COR-L47 (cell line): ENCODE measurements at places on chromosomes 11 and 22.
A peak's percentile ranks its signal among the peaks of the same experiment; 100 is the strongest.

DNA sequence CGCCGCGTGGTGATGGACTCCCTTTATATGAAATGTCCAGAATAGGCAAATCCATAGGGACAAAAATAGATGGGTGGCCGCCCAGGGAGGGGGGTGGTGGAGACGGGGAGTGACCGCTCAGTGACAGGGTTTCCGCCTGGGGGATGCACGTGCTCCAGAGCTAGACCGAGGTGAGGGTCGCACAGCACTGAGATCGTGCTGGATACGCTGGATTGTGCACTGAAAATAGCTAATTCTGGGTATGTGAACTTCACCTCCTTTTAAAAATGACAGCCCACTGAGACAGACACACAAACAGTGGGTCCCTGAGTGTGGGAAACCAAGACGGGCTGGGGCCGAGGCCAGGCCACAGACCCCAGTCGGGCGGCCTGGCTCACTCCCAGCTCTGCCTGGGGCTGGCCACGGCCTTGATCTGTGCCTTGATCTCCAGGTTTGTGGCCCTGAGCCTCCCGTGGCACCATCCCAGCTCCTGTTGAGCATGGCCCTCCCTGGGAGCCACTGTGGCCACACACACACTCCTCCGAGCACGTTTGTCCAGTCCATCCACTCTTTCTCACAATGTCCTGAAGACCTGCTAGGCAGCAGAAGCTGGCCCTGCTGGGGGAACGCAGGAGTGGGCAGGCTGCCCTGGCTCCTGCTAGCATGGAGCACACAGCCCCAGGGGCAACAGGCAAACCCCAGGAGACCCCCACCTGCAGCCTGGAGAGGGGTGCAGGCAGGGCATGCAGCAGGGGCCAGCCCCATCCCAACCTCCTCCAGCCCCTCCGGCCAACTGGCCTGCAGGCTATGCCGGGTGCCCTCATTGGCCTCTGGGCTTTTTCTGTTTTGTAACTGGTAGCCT, 41.0 kb upstream of the TH start:
- no peak for DNase-seq

DNA sequence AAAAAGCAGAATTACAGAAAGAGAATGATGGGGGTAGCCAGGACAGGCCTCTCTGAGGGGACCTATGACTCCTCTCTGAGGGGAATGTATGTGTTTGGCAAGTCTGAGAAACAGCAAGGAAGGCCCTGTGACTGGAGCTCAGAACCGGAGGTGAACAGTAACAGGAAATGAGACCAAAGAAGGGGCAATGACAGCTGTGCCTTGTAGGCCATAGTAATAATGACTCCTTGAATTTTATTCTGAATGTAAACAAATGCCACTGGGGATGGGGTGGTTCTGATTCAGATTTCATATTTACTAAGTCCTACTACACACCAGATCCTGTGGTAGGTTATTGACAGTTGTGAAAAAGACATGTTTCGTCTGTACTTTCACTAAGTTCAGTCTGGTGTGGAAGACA, 52.8 kb upstream of the APOA1 start:
- no peak for DNase-seq

GRCh38 chr11:97860237-97860636, 1160.5 kb upstream of the CNTN5 start:
- no peak for DNase-seq

DNA sequence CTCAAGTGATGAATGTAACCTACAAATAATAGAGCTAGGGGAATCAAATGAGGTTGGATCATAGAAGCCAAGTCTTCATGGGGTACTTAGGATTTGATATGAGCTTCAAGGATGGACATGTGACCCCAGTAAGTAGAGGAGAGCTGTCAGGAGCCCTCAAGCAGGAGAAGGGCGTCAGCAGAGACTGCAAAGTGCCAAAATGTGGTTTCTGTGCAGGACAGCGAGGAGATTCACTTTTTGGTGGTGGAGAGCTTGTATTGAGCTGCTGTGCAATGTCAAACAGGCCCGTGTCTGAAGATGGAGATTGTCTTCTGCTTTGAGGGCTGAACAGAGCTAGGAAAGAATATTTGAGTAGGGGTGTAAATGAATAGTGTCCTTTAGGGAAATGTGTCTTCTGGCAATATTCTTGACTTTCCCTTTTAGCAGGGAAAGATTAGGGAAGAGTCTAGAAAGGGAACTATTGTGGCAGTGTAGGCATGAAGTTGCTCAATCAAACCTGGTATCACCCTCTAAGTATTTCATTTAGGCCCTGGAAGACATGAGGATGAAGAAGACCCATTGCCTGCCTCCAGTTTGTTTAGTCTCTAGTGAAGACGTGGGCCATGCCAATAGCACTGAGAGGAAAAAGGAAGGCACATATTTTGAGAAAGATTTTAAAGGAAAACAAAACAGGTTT, 31.2 kb upstream of the SORL1-AS1 start:
- no peak for DNase-seq

DNA sequence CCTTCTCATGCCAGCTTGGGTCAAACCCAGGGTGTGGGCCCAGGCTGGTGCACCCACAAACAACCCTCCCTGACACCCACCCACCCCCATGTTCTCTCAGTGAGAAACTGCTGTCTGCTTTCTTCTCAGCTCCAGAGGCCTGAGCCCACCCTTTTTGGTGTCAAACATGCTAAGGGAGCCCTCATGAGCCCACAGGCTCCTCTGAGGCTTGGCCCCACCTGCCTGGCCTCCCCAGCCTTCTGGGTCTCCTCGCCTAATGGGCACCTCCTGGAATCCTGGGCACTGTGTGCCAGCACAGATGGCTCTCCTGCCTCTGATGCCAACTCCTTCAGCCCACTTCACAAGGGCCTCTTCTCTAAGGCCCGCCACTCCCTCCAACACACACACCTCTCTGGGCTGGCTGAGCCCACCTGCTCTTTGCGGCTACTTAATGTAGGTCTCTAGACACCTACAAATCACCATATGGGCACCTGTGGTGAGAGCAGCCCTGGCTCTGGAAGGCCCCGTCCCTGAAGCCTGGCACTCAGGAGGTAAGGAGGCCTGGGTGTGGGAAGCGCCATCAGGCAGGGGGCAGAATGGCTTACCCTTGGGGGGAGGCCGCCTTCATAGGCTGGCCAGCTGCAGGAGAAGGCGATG, 4.4 kb downstream of the NAGA start:
- no peak for DNase-seq

DNA sequence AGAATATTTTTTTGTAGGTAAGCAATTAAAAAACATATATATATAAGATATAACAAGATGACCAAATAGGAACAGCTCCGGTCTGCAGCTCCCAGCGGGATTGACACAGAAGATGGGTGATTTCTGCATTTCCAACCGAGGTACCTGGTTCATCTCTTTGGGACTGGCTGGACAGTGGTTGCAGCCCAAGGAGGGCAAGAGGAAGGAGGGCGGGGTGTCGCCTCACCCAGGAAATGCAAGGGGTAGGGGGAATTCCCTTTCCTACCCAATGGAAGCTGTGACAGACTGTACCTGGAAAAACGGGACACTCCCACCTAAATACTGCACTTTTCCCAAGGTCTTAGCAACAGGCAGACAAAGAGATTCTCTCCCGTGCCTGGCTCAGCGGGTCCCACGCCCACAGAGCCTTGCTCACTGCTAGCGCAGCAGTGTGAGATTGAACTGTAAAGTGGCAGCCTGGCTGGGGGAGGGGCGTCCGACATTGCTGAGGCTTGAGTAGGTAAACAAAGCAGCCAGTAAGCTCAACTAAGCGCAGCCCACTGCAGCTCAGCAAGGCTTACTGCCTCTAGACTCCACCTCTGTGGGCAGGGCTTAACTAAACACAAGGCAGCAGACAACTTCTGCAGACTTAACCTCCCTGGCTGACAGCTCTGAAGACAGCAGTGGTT, 163.8 kb downstream of the CWF19L2 start:
- no peak for DNase-seq

DNA sequence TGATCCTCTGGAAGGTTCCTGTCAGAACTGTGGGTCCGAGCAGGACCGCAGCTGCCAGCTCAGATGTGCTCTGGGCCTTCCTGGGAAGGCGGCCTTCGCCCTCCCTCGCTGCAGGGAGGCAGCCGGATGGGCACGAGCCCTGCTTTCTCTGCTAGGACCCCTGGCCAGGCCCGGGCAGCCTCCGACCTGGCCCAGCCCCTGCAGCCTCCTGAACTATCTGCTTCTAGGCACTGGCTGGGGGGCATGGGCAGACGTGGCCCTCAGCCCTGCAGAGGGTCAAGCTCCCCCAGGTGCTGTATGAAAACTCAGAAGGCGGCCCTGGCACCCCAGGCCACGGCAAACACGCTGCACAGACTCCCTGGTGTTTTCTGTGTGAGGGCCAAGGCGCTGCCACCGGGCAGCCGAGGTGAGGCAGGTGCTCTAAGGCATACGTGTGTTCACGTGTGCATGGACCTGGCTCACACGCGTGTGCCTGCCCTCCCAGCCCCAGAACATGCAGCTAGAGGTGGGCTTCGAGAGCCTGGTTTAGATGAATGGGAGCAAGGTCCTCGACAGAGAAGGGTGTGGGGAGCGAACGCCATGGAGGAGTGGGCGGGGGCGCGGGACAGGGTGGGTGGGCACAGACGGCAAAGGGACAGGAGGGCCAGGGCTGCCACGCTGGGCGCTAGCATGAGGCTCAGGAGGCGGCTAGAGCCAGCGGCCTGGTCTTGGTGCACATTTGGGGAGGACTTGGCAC, 4.3 kb downstream of the LRFN4 start:
- no peak for DNase-seq

GRCh38 chr11:111440416-111441205, 61.5 kb upstream of the POU2AF1 start:
- DNase-seq = no peak

GRCh38 chr11:116601814-116602636, 170.8 kb downstream of the BUD13 start:
- DNase-seq = no peak

- no peak for DNase-seq
These were observed 43.1 kb upstream of the LINC01488 start for GRCh38 chr11:69438286-69438920.

DNA sequence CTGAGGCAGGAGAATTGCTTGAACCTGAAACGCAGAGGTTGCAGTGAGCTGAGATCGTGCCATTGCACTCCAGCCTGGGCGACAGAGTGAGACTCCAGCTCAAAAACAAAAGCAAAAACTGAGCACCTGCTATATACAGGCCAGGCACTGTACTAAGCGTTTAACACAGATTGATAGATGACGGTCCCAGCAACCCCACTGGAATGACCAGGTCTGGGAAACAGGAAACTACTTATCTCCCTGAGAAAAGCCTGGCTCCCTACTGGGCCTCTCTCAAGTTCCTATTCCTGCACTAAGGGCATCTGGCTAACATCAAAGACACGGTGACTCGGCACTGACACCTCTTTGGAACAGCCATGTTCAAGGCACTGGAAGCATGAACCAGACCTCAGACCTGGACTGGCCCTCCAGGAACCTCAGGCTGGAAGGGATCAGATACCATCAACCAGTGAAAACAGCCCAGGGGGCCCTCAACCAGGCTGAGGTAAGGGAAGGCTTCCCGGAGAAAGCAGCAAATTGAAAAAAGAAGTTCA, 16.6 kb downstream of the ARAP1 start:
- DNase-seq = no peak

GRCh38 chr22:48459859-48460823, 1367.5 kb downstream of the BRD1 start:
- DNase-seq = no peak

DNA sequence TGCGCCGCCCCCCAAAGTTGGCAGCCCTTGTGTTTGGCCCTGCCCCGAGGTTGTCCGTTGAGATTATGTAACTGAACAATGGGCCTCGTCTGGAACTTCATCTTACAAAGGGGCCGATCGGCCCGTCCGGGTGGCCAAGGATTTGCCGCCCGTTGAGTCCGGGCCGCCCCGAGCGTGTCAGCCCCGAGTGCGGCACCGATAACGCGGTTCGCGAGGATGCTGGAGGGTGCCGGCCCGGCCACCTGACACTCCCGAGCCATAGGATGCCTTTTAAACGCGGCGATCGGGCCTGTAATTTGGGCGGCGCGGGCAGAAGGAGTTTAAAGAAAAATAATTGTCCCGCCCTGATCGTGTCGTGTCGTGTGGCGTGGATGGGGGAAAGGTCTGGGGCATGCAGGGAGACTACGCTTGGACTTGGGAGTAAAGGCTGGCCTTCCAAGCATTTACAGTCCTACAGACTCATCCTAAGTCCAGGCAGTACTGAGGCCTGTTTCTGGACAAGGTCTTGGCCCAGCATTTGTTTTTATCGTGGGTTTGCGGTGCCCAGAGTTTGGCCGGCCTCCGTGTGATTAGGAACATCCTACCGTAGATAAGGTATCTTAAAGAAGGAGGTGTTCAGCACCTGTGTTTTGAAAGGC, 1.3 kb downstream of the WEE1 start:
- no peak for DNase-seq

- DNase-seq = peak; percentile 50
These were observed 13.9 kb downstream of the CCND1 start for GRCh38 chr11:69654660-69655478.

GRCh38 chr11:112226831-112227401, 688 bp downstream of the PTS start:
- DNase-seq = no peak

GRCh38 chr11:64247729-64248531, 1.2 kb upstream of the PPP1R14B start:
- DNase-seq = no peak

DNA sequence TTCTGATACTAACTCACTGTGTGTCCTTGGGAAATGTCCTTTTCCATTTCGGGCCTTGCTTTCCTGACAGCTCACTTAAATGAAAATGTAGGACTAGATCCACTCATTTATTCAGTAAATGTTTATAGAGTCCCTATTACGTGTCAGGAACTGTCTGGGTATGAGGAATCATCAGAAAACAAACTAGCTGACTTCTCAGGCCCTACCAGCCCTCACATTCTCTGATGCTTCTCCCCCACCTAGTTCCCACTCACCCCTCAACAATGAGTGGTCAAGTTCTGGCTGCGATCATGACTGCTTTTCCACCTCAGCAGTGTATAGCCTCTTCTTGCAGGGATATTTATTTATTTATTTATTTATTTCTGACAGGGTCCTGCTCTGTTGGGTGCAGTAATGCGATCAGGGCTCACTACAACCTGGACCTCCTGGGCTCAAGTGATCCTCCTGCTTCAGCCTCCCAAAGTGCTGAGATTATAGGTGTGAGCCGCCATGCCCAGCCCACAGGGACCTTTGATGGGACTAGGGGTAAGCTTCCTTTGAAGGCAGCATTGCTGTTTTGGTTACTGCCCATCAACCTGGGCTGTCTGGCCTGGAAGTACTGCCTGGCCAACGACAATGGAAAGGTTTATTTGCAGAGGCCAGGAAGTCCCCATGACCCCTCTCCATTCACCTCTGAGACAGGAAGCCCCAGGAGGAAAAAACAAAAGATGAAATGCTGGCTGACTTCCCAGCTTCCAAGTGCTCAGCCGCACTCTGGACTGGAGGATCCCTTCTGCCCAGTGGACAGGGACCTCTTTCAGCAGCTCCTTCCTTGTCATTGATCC, 33.1 kb upstream of the POLD3 start:
- peak; percentile 23 for DNase-seq
